LoVo (cell line): ENCODE measurements at places on chromosomes 4 and X.
A peak's percentile ranks its signal among the peaks of the same experiment; 100 is the strongest.

DNA sequence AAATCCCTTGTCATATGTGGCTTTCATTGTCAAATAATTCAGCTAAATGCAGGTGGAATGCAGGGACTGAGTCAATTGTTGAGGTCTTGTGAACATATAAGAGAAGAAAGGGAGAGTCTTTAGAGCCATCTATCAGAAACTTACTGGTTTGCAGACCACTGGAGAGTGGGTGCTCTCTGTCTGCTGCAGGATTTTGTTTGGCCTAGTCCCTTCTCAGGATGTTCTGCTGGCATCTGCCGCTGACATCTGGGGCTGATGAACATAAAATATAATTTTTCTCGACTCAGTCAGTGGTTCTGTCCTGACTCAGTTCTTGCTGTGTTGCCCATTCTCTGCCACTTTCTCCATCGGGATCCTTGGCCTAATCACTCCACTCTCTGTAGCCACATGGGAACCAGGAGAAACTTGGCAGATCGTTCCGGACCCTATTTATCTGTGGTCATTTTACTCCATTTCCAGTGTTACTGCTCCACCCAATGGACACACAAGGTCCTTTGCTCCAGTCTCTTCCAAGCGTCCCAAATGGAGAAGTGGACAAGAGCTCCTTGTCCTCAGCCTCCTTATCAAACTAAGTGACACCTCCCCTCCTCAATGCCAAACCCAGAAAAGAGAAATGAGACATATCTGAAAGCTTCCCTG, 436.2 kb downstream of the FAT4 start:
- no peak for DNase-seq

GRCh38 chrX:41275661-41276609, 58.0 kb upstream of the DDX3X start:
- DNase-seq: peak; percentile 50

- no peak for DNase-seq
These were observed 68.7 kb downstream of the ANTXR2 start for GRCh38 chr4:80004319-80004718.

DNA sequence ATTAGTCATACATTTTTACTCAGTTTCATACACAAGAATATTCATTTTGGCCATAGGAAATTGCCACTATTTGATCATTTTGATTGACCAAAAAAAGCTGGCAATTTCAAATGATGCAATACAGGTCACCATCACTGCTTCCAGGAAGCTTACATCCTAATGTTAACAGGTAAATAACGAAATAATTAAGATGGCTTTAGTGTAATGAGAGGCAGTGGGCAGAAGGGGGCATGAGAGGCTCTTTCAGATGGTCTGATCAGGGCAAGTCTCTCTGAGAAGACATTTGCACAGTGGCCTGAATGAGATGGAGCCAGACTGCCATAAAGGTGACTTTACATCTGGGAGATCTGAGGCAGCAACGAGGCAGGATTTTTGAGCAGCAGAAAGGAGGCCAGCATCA, 170.7 kb downstream of the SLIT2 start:
- DNase-seq: peak; percentile 70

DNA sequence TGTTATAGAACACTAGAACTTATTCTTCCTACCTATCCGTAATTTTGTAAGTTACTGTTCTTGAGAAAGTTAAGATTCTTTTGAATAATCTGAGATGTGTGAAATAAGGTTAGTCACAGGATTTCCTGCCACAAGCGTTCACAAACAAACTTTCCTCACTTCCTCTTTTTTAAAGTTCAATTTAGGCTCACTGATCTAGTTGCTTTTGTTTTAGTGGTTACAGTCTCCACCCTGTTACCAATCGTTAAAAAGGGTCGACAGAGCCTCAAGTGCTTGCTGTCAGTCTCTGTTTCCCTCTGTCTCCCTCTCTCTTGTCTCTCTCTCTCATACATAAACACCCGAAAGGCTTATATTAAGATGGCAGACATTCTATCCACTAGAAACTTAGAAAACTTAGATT, 35.9 kb upstream of the STK26 start:
- no peak for DNase-seq

DNA sequence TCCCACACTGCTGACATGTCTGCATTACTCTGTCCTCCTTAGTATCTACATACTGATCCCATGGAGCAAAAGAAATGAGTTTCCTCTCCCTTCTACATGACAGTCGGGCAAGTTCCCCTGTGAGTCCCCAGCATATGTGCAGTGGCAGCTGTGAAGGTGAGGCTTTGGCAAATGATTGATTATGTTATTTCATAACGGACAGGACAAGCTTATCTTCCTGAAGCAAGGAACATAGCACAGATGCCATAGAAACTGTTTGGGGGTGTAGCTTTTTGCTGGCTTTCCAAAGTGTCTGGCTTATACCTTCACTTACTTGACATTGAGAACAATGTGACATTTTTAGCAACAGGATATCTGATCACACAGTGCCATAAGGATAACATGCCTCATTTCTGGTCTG, 136.8 kb upstream of the PDLIM3 start:
- no peak for DNase-seq

DNA sequence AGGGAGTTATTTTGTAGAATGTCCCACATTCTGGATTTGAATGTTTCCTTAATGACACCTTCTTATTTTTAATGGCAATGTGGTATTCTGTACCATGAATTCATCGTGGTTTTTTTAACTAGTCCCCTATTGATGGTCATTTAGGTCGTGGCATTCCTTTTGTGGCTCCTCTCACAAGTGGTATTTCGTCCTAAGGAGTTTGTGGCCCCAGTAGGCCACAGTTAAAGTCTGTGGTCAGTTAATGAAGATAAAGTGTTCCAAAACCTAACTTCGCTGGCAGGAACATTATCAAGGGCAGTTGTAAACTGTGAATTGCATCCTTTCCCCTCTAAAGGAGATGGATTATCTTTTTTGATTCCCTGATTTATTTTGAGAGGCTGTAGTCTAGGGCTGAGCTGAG, 133.2 kb downstream of the TMEM164 start:
- DNase-seq: no peak

- no peak for DNase-seq
These were observed 43.1 kb downstream of the RAPGEF2 start for GRCh38 chr4:159145992-159146330.

DNA sequence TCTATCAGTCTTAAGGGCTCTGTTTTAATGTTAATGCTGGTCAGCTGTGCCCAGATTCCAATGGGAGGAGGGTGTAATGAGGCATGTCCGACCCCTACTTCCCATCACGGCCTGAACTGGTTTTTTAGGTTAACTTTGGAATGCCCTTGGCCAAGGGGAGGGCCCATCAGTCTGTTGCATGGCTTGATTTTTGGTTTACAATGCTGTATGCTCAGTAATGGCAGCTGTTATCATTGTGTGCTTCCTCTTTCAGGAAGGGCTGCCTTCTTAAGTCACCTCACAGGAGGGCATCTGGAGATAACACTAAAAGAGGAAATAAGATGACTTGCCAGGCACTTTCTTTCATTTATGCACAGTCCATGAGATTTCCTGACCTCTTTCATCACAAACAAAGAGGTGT, 36.3 kb downstream of the ATXN3L start:
- DNase-seq: no peak

DNA sequence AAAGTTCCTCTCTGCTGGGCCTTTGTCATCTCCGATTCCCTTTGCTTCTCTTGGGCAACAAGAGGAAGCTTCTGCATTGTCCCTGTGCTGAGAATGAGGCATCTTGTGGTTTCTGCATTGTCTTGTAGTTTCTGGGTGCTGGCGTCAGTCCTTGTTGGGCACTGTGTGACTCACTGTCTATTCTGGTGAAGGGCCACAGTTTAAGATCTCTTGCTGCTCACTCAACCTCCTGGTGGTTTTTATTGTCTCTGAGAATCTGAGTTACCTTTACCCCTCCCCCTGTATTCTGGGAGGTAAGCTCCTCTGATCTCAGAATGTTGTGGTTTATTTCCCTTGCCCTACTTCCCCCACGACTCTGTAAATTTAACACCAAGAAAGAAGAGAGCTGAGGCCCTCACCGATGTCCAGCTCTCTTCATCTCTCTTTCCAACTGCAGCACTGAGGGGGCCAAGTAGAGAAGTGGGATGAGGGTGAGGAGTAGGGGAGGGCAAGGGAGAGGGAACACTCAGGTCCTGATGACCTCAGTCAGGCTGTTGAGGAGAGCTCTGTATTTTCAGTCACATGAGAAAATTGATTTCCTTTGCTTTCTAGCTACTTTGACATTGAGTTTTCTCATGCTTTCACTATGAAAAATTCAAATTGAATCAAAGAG, 441.6 kb upstream of the PITX2 start:
- DNase-seq: peak; percentile 57

GRCh38 chrX:17077361-17077760, 130.9 kb downstream of the REPS2 start:
- DNase-seq: no peak
